ENCODE measurements at places on chromosomes 2 and 18.

- no peak for DNase-seq
Measured at GRCh38 chr2:188319838-188320237, 28.2 kb downstream of the GULP1 start.

- DNase-seq: no peak
Measured at GRCh38 chr2:237278568-237278967, 135.4 kb downstream of the COL6A3 start.

DNA sequence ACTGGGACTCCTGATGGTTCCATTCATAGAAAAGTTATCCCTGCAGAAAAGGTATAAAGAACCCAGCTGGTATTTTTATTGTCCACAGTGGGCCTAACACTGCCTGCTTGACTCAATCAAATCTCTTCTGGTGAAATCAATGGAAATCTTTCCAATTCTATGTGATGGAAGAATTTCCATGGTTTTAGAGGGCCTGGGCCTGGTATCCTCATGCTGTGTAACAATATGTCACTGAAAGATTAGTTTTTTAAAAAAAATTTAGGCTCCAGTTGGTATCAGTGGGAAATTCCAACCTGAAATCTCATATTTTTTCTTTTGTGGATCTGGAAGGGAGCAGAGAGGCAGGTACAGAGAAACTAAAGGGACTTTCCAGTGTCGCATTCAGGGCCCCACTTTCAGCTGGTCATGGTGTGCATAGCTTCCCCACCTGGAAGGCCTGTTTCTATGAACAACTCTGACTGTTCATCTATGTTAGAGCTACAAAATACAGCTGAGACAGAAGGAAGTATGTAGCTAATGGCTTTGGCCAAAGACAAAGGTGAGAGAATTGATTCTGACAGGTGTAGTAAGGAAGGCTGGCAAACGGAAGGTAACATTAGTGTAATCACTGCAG is 20.9 kb downstream of the NEB start:
- DNase-seq: no peak

DNA sequence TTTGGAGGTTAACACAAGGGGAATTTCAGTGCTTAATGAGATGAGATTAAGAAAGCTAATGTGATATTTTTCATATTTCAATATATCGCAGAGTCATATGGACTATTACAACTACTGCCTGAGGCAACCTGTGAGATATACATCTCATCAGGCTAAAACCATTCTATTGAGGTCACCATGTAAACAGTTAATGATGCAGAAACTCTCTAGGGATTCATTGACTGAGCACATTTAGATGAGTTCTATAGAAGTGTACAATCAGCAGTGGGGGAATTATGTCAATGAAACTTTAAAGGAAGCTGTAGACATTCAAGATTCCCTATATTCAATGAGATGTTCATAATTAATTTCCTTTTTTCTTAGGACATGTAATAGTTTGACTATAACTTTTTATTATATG is 687.4 kb upstream of the SYT4 start:
- DNase-seq: no peak

DNA sequence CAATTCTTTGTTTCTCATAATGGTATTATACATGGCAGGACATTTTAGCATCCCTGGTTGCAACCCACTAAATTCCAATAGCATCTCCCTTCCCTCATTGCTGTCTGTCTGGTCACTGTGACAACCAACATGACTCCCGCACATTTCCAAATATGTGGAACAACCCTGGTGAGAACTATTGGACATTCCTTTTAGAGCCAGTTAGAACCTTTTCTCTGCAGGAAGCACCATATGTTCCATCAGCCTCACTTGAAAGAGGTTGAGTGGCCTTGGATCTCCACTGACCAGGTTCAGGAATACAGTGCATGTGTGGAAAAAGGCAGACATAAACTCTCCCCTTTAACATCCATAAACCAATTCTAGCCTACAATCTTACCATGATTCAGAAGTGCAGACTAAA is 25.9 kb upstream of the GLS start:
- no peak for DNase-seq

DNA sequence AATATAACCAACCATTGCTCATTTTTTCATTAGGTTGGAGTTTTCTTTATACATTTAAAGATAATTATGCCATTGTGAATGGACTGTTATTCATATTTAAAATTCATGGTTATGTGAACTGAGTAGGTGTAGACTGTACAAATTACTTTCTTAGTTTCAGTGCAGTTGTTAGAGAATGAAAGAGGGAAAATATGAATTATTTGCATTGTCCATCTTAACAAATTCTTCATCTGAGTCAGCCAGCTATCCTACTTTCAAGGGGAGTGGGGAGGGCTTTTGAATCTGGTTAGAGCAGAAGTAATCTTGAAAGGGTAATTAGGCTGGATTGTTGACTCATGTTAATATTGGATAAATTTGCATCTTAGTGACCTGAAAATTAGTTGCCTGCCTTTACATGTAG is 212.0 kb downstream of the MCFD2 start:
- DNase-seq: no peak

DNA sequence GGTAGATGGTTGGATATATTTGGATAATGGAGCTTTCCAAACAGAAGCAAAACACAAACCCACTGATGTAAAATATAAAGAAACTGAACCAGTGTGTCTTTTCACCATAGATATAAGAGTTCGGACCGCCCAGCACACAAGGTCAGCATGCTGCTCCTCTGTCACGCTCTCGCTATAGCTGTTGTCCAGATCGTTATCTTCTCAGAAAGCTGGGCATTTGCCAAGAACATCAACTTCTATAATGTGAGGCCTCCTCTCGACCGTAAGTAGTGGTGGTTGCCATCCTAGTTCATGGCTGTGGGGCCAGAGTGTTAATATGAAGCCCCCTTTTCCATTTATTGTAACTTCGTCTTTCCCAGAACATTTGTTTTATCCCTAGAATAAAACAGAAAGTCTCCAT is 125.2 kb upstream of the LYPD6 start:
- DNase-seq: no peak

- no peak for DNase-seq
Measured at GRCh38 chr18:36389027-36389426, 91.5 kb downstream of the FHOD3 start.

- no peak for DNase-seq
Measured at GRCh38 chr18:58977801-58978200, 113.1 kb downstream of the ZNF532 start.

DNA sequence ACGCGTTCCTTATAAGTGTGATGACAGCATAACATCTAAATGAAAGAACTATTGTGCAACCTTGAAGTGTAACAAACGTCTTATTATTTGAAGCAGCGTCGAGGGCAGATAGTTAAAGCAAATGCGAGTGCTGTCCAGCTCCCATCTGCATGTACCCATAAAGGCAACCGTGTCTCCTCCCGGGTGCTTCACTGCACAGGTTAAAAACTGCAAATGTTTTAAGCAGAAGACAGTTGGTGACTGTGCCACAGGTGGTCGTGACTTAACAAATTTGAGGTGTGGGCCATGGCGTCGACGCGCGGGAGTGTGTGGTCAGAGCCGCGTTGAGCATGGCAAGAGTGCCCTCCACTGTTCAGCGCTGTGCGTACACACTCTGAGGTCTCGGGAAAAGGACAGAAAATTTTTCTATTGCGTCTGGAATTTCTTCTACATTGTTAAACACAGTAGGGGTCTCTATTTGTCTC is 6.4 kb downstream of the SALL3 start:
- DNase-seq: no peak

- no peak for DNase-seq
Measured at GRCh38 chr2:176569574-176569973, 300.3 kb downstream of the MTX2 start.

GRCh38 chr2:2838548-2838845 is 507.4 kb upstream of the MYT1L start:
- no peak for DNase-seq

DNA sequence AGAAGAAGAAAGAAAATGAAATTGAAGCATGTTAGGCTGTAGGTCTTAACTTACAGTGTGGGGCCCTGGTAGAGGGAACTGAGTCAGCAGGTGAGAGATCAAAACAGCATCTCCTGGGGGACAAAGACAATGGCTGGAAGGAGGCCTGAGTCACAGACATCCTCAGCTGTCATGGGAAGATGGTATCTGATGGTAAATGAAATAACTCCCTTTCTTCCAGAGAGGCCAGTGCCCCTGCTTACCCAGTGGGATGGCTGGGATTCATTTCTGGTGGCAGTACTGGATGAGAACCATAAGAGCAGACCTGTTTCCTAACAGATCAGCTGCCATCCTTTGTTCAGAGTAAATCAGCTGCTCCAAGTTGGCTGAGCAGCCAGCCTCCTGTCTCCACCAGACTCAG is 251.3 kb upstream of the EPAS1 start:
- no peak for DNase-seq

DNA sequence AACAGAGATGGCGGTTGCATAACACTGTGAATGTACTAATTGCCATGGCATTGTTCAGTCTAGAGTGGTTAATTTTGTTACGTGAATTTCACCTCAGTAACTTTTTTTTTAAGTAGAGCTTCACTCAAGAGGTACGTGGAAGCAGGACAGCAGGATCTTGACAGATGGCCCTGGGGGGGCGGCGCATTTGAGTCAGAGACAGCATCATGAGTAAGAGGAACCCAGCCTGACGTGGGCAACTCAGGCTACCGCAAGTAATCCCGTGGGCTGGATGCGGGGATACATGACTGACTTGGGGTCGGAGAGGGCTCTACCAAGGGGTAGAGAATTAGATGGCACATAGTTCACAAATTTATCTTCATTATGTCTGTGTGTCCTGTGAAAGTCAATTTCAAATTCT is 38.1 kb upstream of the DAPL1 start:
- no peak for DNase-seq

GRCh38 chr2:130913891-130914290 is 77.2 kb downstream of the ARHGEF4 start:
- no peak for DNase-seq

- DNase-seq: no peak
Measured at GRCh38 chr2:164015328-164016123, 279.7 kb upstream of the FIGN start.

DNA sequence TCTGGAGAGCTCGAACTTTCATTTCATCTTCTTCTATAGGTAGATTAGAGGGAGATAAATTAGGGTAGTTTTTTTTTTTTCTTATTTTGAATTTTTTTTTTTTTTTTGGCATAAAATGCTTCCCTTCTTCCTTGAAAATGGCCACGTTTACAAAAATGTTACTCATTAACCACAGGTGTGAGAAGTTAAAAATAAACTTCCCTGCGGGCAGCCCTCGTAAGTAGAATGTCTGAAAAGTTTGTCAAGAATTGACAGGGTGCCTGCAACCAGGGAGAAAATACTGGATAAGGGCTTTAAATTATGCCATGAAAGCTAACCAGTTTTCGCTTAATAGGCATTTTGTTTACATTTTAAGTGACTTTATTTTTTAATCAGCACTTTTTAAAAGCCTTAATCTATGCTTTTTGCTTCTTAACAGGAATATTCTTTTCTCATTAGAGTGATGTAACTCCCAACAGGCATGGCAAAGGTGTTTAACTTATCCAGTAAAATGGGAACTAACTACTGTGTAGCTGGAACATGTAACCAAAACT is 4.2 kb upstream of the FN1 start:
- DNase-seq: no peak

- DNase-seq: no peak
Measured at GRCh38 chr2:222427646-222428301, 3.4 kb downstream of the SGPP2 start.

DNA sequence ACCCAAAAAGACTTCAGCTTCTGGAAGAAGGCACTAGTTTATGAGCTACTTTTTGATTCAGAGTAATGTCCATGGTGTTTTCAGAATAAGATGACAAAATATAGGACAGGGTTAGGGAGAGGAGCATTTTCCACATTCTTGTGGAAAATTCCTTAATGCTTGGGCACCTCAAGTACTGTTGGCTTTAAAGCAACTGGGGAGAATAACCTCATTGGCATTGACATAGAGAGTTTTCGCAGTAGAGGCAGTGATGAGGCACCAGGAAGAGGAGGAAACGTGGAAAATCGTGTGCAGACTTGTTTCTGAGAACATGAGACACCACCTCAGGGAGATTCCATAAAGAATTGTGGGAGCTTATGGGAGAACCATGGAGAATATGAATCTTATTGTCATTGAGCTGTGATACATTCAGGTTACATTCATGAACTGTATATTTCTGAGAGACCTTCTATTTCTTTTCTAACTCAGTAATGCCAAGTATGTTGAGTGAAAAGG is 929.0 kb upstream of the NRXN1 start:
- no peak for DNase-seq

DNA sequence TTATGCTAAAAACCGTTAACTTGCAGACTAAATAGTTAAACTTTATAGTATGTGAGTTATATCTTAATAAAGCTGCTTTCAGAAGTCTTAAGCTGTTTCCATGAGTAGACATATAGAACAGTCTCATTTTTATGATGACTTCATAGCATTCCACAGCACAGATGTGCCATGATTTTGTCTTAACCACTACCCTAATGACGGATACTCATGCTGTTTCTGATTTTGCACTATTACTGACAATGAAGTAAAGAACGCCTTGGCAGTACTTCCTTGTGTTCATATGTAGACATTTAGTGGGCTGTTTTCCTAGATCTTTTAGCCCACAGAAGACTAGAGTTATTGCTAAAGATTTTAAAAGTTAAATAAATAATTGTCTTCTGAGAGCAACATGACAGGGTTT is 175.6 kb upstream of the RAB6C start:
- DNase-seq: no peak

DNA sequence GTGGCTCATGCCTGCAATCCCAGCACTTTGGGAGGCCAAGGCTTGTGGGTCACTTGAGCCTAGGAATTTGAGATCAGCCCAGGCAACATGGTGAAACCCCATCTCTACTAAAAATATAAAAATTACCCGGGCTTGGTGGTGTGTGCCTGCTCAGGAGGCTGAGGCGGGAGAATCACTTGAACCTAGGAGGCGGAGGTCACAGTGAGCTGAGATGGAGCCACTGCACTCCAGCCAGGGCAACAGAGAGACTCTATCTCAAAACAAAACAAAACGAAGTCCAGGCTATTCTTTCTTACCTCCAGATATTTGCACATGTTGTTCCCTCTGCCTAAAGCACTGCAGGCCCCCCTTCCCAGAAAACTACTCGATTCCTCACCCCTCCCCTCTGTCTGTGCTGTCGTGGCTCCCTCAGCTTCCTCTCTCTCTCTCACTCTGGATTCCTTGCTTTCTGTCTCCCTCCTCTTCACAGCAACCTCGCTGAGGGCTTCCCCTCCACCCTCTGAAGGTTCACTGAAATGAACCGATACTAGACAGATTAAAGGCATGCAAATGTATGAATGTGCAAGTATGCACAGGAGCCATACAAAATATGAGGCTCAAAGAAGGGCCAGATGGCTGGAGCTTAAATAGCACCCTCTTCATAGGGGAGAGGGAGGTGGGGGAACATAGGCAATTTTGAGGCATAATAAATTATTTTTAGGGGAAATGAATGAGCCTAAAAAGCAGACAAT is 18.5 kb downstream of the TMEM177 start:
- DNase-seq: no peak

All from stimulated activated CD8-positive, alpha-beta memory T cell treated with anti-CD3 and anti-CD28 coated beads, Interleukin-4, amount 100 ng/mL, for 1 hour (primary cell).